ENCODE measurements at places on chromosomes 7 and 10. TPM values are rescaled to one million over a fixed set of nuclear protein-coding genes. Genes with fewer than 3 reads are reported as not detected.
A peak's percentile ranks its signal among the peaks of the same experiment; 100 is the strongest.

SLC18A2 gene
- 1.9 TPM for total RNA-seq

HK1 gene
- 81.3 TPM for total RNA-seq

DNA sequence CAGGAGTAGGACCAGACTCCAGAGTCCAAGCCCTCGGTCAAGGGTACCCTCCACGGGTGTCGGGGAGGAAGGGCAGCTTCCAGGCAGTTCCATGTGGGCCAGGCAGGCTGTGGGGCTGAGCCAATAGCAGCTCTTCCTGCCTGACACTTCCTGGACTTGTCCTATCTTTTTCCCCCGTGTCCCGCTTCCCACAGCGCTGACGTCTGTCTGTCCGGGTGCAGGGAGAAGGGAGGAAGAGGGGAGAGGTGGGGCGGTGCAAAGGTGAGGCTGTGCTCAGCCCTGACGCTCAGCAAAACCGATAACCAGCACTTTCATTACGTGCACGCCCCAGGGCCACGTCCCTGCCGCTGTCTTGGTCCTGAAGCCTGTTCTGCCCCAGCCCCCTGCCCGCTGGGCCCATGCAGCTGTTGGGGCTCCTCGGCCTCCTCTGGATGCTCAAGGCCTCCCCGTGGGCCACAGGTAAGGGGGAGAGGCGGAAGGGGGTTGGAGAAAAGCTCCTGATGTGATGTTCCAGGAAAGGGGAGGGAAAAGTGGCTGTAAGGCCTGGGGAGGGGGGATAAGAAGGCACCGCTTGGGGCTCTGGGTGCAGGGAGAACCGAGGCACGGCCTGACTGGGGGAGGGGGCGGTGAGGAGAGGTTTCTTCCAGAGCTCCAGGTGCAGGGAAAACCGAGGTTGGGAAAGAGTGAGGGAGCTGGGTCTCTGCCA, at the start of gene MUC3A:
TSS of gene MUC3A (plus strand) at position 308 of the 706 bp plus-strand sequence. CDS start at position 399, 91 bp downstream.
- DNase-seq: peak; percentile 86

DNA sequence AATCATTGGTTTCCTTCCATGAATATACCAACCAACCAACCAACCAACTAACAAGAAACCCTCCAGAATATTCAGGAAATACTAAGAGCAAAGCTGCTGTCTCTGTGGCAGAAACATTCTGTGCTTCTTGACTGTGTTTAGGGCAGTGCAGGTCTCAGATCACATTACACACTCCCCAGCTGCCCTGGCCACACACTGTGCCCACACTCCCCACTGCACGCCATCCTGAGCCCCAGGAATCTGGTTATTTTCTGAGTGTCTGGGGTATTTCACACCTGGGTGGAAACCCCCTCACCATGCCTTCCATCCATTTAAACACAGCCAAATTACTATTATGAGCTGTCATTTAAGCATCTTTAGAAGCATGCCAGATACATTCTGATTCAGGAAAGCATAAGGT, 183.7 kb upstream of the ANK3 start:
- no peak for DNase-seq

- no peak for DNase-seq
Measured at GRCh38 chr7:32616625-32617024, 121.3 kb downstream of the AVL9 start.

DNA sequence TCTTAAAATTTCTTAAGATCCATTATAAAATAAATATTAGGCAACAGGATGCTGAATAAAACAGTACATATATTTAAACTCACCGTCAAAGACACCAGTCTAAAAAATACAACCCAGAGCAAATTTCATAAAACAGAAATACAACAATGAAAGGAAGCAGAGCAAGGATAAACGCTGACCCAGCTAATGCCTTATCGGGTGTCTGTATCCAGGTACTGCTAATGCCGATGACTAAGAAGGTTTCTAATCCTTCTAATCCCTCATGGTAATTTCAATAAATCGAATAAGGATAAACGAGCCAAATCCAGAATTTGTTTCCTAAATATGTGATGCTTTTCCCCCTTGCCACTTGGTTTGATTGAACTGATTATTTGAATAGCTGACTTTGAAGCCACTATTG, 1.7 kb downstream of the HYCC1 start:
- DNase-seq: no peak

GRCh38 chr10:132322586-132323048, 9.4 kb upstream of the LRRC27 start:
- DNase-seq: no peak

- no peak for DNase-seq
Measured at GRCh38 chr7:112596260-112596659, 115.5 kb downstream of the LSMEM1 start.

DNA sequence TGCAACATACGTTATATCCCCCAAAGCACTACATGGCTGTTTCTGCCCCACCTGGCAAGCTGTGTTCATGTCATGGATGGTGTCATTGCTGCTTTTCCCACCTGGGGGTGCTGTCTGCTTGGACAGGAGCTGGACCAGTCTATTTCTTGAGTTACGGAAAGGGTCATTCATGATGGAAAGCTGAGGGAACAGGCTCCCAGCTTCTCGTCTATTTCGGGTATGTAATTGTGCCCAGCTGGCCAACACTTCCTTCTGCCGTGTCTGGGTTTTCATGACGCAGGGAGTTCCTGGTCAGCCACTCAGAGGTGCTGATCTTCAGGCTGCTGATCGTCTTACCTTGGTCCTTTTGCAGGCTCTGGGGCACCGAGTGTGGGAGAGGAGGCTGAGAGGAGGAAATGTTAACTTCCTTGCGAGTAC, 8.6 kb downstream of the BTBD16 start:
- DNase-seq: no peak
